ENCODE measurements at places on chromosomes 1 and 21.

- no peak for DNase-seq
Observed at GRCh38 chr1:226111098-226111882, 48.8 kb downstream of the H3-3A start.

GRCh38 chr1:212964102-212964501 lies 13.8 kb downstream of the VASH2 start:
- DNase-seq, result no peak

GRCh38 chr1:86155807-86156565 lies 586 bp downstream of the COL24A1 start:
- DNase-seq, result peak; percentile 66

DNA sequence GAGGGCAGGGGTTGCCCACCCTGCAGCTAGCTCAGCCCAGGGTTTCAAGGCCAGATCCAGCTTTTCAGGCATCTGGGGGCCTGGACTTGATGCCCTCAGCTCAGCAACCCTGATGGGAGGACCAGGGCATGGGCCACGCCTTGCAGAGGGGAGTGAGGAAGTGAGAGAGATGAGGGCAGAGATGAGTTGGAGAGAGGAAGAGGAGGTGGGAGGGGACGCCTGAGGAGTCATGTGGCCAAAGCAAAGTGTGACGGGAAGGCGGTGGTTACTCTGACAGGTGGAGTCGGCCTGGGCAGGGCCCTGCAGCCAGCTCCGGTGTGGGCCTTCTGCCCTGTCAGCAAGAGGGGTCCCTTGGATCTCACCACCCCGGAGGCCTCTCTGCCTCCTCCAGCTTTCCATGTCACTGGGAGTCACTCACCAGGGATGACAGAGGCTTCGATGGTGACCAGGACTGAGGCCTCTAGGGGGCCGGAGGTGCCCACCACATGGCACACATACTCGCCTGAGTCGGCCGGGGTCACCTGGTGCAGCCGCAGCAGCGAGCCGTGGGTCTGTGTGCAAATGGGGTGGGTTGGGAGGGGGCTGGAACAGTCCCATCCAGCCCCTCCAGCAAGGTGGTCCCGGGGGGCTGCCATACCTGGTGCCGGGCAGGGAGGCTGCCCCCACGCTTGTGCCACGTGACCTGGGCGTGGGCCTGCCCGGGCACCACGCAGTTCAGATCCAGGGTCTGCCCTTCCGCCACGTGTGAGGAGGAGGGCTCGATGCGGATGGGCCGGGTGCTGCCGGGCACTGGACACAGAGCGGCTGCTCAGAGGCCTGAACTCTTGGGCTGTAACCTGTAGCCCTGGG lies 40.4 kb downstream of the LDLRAD2 start:
- no peak for DNase-seq

DNA sequence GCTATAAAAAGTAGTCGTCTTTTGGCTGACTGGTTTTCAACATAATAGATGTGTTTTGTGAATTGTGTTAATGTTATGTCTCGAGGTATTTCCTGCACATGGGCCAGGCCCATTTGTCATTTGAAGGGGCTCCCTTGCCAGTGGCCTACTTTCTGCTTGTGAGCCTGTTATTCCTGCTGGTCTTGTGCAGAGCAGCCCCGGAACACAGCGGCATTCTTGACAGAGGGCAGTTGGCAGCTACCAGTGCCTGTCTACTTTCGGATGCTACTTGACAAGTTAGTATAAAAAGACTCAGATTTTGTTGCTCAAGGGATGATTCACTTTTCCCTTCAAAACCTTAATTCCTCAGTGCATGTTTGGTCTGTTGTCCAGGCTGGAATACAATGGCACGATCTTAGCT lies 28.5 kb downstream of the PGM1 start:
- DNase-seq, result no peak

- DNase-seq, result no peak
Observed at GRCh38 chr1:85991261-85991660, 165.3 kb downstream of the COL24A1 start.

DNA sequence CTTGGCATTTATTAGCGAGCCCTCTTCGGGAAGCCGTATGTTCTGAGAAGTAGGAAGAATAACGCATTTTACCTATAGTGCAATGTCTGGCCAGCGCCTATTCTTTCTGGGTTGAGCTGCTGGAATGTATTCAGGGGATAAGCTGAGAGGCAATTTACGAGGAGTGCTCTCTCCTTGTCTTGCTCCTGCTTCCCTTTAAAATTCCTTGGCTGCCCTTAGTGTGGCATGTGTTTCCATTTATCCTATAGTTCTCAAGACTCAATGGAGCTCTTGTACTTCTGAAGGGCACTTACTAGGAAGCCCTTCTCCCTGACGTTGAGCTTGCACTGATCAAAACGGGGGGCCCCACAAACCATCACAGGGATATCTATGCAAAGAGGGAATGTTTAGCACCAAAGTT lies 364.6 kb downstream of the DISC1 start:
- peak; percentile 16 for DNase-seq

- DNase-seq, result no peak
Observed at GRCh38 chr1:52876843-52877242, 34.3 kb downstream of the ZYG11A start.

DNA sequence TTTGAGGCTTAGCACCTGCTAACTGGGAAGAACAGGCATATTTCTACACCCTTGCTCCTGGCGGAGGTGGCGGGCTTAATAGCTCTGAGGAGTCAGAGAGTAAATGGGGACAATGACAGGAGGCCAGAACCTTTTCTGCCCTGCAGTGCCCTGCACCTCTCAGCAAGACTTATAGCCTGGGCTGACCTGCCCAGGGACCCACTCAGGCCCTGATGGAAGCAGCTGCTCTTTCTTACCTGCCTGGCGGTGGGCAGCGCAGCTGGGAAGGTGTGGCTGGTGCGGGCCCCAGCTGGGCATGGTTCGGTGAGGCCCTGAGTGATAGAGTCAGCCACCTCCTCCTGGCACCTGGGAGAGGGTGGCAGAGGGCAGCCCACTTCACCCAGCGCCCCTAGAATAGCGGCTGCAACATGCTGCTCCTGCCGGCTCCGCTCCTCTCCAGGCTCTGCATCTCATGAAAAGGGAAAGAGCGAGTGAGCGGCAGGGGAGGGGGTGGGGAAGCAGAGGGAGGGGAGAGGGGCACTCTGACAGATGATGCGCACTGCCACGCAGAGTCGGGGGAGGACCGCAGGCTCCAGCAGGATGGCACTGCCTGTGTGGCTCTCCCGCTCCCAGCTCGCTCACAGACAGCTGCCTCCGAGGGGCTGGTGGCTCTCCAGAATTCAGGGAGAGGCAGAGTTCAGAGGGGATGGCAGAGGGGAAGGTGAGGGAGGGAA lies at the start of gene RGS8:
Gene RGS8, minus strand, starts transcription at position 472 of the 713 bp plus-strand sequence. CDS start 14,938 bp downstream, outside the sequence.
- DNase-seq, result no peak

- DNase-seq, result peak; percentile 98
Observed at GRCh38 chr1:151994956-151995355, 1.3 kb upstream of the S100A10 start.

DNA sequence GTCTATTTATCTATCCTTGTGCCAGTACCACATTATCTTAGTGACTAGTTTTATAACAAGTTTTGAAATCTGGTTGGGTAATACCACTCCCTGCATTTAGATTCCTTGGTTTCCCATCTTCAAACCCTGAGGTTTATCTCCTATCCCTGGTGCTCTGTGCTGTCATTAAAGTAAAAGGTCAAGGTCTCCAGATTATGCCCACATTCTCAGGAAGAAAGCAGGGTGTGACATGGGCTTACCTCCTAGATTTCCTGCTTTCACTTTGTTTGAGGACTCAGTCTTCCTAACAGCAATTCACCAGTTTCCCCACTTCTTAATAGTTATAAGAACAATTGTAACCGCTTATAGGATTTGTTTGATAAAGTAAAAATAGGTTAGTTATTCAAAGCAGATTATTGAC lies 86.0 kb downstream of the CACHD1 start:
- no peak for DNase-seq

GRCh38 chr1:230105245-230105753 lies 38.3 kb downstream of the GALNT2 start:
- no peak for DNase-seq

DNA sequence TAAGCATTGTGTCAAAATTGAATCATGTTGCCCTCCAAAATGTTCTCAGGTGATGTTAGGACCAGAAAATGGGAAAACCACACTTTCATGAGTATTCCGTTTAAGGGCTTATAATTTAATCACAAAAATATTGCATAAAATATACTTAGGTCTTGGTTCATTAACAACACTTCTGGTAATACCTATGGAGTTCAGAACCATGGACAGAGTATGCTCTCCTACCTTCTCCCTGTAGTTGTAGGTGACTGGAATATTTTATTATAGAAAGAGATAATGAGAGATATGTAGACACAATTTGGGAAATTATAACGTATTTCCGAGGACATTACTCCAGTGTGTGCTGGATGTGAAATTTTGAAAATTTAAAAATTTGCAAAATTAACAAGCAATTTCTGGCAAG lies 232.5 kb downstream of the NCAM2 start:
- peak; percentile 10 for DNase-seq
